ENCODE measurements at places on chromosomes 2 and 18.

- DNase-seq, result no peak
These were observed 67.1 kb downstream of the ZBTB7C start for GRCh38 chr18:48342125-48342524.

DNA sequence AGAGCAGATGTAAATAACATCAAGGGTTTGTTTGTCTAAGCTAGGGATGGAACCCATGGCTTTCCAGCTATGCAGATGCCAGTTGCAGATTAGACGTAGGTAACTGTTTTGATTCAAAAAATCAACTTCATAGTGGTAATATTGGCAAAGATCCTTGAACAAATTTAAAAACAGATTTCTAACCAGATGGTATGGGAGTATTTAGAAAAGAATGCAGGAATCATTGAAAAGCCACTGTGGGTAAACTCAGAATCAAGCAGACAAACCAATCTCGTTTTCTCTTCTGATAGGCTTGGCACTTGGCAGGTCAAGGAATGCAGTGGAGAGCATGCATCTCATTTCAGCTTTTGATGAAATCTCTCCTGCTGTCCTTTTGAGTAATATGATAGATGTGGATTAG lies 377.5 kb downstream of the CLIP4 start:
- DNase-seq, result no peak

DNA sequence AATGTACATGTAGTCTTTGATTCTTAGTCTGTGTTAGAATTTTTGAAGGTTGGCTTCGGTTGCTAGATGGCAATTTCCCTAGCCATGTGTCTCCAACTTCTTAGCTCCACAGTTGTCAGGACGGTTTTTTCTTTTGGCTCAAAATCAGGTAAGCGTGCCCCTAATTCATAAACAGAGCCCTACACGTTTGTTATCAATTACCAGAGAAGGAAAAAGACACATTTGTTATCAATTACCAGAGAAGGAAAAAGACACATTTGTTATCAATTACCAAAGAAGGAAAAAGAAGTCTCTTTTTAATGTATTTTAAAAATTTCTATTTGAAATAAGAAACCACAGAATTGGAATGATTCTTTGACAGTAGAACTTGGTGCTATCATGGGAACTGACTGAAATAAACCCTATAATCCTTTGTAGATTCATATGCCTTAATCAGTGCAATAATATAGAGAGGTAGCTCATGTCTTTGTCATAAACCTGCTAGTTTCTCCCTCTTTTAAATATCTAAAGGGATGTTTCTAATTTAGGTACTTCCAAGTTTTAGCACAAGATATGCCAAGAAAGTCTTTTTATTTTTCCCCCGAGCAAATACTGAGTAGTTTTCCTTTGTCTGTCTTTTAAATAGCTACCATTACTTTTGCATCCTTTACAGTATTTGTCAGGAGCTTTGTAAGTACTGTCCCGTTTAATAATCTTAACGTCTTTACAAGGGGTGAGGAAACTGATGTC lies 35.9 kb downstream of the CAMKMT start:
- DNase-seq, result no peak

DNA sequence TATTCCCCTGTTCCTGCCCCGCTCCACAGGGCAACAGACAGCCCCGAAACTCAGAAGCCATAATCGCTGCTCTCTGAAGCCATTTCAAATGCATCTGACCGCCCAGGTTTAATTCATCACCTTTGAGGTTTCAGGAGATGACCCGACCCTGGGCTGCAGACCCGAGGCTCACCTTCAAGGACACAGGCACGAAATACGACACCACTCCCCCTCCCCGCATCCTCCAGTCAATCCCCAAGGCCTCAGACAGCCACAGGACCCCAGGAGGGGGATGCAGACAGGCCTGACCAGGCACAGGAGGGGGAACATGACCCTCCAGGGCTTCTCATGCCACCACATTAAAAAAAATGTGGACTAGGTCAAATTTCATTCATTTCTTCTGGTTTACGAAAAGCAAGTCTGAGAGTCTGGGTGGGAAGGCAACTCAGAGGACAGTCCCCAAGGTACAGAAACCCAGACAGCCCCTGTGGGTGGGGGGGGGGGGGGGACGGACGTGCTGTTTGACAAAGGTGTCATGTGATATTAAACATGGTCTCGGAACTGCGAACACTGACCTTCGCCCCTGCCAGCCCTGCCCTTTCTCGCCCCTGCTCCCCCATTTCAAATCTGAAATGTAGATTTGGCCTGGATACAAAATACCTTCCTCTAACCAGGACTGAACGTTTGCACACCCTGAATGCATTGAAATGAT lies 142.9 kb downstream of the BCL11A start:
- DNase-seq, result no peak

All from ACHN (cell line).